ENCODE measurements at places on chromosomes 1 and 21. TPM values are rescaled to one million over a fixed set of nuclear protein-coding genes. Genes with fewer than 3 reads are reported as not detected.
A peak's percentile ranks its signal among the peaks of the same experiment; 100 is the strongest.

- DNase-seq, result no peak
- H3K36me3 ChIP-seq, result no peaks in the 10 kb centered on the region
- H3K27me3 ChIP-seq, result no peaks in the 10 kb centered on the region
Measured at GRCh38 chr1:44724296-44724954, 6.5 kb downstream of the RNU5D-1 start.

- no peak overlapping the region for H3K4me3 ChIP-seq
- H3K4me1 ChIP-seq, result no peaks in the 10 kb centered on the region
- H3K27me3 ChIP-seq, result no peaks in the 10 kb centered on the region
- no peaks in the 10 kb centered on the region for H3K36me3 ChIP-seq
Measured at GRCh38 chr1:151924691-151925587, 15.6 kb upstream of the THEM4 start.

DNA sequence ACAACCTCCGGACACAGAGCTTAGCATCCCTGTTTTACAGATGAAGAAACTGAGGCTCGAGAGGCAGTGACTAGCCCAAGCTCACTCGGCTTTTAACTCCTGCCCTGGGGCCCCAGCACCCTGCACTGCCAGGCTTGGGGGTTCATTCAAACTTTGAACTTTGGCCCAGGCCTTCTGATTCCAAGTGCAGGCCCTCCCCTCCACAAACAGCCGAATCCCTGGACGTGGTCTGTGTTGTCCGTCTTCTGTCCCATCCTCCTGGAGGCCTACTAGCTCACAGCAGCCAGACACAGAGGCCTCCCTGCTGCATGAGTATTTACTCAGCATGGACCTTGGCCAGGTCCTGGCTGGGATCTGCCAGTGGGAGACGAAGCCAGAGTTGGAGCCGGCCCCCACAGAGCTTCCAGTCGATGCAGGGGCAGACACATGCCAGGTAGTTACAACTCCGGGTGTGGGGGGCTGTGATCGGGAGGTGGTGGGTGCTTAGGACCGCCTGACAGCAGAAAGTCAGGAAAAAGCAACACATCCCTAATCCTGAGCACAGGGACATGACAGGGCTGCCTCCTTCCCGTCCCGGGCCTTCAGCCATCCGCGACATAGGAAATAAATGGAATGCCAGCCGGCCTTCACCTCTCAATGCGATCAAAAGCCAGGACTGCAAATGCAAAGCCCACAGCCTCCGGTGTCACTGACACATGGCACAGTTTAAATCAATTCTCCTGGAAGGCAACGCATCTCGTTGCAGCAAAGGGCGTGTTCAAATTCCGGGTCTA is 7.4 kb downstream of the IFFO2 start:
- H3K4me1 ChIP-seq, result peaks cover 8% of the 10 kb centered on the region
- H3K27me3 ChIP-seq, result no peaks in the 10 kb centered on the region
- no peak for DNase-seq
- no peaks in the 10 kb centered on the region for H3K36me3 ChIP-seq

Gene TRAF3IP3
- not detected for total RNA-seq

Gene NOS1AP
- 8.1 TPM for total RNA-seq

GRCh38 chr1:155504207-155504606 is 58.4 kb downstream of the ASH1L start:
- no peak overlapping the region for H3K27ac ChIP-seq
- no peaks in the 10 kb centered on the region for H3K36me3 ChIP-seq
- H3K27me3 ChIP-seq, result no peaks in the 10 kb centered on the region
- no peak overlapping the region for H3K4me3 ChIP-seq
- DNase-seq, result no peak

DNA sequence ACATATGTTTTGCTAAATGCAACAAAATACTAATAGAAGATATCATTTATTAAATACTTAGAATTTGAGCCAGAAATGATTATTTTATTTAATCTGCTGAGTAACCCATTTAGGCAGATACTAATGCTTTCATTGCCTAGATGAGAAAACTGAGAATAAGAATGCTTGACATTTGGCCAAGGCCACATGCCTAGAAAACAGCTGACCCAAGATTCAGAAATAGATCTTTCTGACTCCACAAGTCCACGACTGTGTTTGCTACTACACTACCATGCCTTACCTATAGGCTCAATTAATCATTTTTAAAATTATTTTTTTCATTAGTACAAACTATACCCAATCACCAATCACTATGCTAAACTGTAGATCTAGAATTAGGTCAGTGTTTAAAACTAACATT is 129.7 kb downstream of the ATP1B1 start:
- H3K27ac ChIP-seq, result no peak overlapping the region
- H3K36me3 ChIP-seq, result no peaks in the 10 kb centered on the region
- no peak overlapping the region for H3K4me3 ChIP-seq
- no peak for DNase-seq
- H3K27me3 ChIP-seq, result no peaks in the 10 kb centered on the region
- H3K4me1 ChIP-seq, result no peaks in the 10 kb centered on the region

- no peaks in the 10 kb centered on the region for H3K27me3 ChIP-seq
- no peaks in the 10 kb centered on the region for H3K36me3 ChIP-seq
- H3K4me3 ChIP-seq, result no peak overlapping the region
Measured at GRCh38 chr1:245776694-245777332, 622.0 kb downstream of the KIF26B start.

DNA sequence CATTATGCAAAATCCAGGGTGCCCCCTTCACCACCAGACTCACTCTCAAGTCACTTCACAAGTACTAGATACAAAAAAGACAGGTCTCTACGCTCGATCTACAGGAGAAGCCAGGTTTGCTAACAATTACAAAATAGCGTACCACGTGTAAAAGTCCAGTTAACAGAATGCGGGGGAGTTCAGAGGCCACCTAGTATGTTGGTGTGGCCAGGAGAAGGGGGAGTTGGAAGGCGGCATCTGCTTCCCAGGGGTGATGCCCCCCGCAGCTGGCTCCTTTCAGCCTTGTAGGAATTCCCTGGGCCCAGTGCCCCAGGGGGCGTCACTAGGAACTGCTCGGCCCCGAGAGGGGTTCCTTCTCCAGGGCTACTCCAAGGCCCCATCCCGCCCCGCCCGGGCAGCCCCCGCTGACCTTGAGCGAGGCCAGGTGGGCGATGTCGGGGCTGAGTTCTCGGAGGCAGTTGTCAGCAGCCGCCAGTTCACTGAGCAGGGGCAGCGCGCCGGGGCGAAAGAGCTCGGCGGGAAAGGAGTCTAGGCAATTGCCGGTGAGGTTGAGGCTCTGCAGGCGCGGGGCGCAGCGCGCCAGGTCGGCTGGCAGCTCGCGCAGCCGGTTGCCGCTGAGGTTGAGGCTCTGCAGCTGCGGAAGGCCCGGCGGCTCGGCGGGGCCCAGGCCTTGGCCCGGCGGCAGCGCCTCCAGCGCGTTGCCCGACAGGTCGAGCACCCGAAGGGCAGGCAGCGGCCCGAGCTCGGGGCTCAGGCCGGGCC is 664 bp downstream of the LRRC47 start:
- H3K4me1 ChIP-seq, result peaks cover 11% of the 10 kb centered on the region
- H3K36me3 ChIP-seq, result peaks cover 9% of the 10 kb centered on the region
- no peak overlapping the region for H3K27ac ChIP-seq
- H3K27me3 ChIP-seq, result no peaks in the 10 kb centered on the region
- no peak for DNase-seq

DNA sequence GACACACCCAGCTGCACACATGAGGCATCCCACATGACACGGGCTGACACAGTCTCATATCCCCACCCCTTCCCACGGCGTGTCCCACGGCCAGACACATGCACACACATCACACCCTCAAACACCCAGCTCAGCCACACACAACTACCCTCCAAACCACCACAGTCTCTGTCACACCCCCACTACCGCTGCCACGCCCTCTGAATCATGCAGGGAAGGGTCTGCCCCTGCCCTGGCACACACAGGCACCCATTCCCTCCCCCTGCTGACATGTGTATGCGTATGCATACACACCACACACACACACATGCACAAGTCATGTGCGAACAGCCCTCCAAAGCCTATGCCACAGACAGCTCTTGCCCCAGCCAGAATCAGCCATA is 22.6 kb downstream of the PODN start:
- H3K27ac ChIP-seq, result no peak overlapping the region
- no peaks in the 10 kb centered on the region for H3K27me3 ChIP-seq
- DNase-seq, result no peak
- H3K4me3 ChIP-seq, result no peak overlapping the region
- H3K36me3 ChIP-seq, result no peaks in the 10 kb centered on the region
- H3K4me1 ChIP-seq, result peaks cover 6% of the 10 kb centered on the region

DNA sequence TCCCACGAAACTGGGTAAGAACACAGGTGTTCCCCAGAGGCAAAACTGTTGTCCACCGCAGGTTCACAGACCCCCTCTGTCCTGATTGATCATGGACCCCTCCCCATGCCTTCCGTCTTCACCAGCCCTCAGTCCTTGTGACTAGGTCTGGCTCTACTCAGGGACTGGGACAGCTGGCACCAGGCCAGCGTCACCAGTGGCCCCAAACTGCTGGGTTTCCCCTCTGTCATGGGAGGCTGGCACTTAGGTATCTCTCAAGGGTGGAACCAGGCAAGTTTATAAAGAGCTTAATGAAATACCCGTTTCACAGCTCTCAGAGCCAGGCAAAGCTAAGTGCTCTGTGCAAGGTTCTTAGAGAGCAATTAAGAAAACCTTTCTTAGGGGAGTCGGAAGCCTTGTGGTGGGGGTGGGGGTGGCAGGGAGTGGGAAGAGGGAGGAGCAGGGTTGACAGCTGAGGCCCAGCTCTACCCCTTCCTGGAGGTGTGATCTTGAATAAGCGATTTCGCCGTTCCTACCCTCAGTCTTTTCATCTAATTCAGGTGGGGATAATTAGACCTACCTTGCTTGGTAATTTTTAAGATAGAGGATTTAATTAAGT is 35.0 kb upstream of the IFNLR1 start:
- H3K4me1 ChIP-seq, result no peaks in the 10 kb centered on the region
- no peak overlapping the region for H3K4me3 ChIP-seq
- H3K36me3 ChIP-seq, result no peaks in the 10 kb centered on the region
- H3K27ac ChIP-seq, result no peak overlapping the region
- H3K27me3 ChIP-seq, result no peaks in the 10 kb centered on the region

DNA sequence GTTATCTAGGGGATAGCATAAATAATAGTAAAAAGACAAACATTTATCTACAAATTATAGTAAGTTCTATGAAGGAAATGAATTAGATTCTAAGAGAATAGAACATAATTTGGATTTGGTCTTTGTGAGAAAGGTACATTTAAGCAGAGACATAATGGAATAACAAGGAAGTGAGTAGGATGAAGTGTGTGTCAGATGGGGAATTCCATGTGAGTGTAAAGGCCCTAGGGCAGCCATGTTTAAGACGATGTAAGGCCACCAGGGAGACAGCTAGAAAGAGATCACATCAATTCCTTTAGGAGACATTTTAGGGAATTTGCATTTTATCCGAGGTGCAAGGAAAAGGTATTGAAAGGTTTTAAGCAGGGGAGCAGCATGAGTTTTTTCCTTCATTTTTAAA is 33.8 kb upstream of the ELAVL4 start:
- H3K27ac ChIP-seq, result no peak overlapping the region
- H3K4me3 ChIP-seq, result no peak overlapping the region
- H3K27me3 ChIP-seq, result no peaks in the 10 kb centered on the region

Gene LENEP
- total RNA-seq, result 2.8 TPM

DNA sequence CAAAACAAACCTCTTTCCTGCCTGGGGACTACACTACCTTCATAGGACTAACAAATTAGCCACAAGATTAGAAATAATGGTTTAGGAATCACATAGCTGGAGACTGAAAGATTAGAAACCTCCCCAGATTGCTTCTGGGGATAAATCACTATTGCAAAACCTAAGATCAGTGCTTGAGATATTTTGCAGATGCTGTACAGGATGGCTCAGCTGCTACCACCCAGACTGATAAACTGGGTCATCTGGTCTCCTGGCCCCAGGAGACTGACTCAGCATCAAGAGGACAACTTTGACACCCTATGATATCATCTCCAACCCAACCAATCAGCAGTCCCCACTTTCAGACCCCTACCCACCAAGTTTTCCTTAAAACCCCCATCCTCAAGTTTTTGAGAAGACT is 137.0 kb downstream of the LRRC53 start:
- DNase-seq, result no peak
- no peaks in the 10 kb centered on the region for H3K4me1 ChIP-seq
- no peaks in the 10 kb centered on the region for H3K36me3 ChIP-seq
- H3K4me3 ChIP-seq, result no peak overlapping the region
- H3K27ac ChIP-seq, result no peak overlapping the region

GRCh38 chr1:119080586-119080985 is 59.9 kb downstream of the WARS2 start:
- no peak overlapping the region for H3K27ac ChIP-seq
- H3K4me3 ChIP-seq, result no peak overlapping the region
- H3K4me1 ChIP-seq, result no peaks in the 10 kb centered on the region
- H3K27me3 ChIP-seq, result no peaks in the 10 kb centered on the region
- peak; percentile 40 for DNase-seq

Gene DOP1B
- 10.0 TPM for total RNA-seq

- H3K4me1 ChIP-seq, result no peaks in the 10 kb centered on the region
- DNase-seq, result no peak
- no peak overlapping the region for H3K27ac ChIP-seq
- H3K36me3 ChIP-seq, result no peaks in the 10 kb centered on the region
- no peaks in the 10 kb centered on the region for H3K27me3 ChIP-seq
- H3K4me3 ChIP-seq, result no peak overlapping the region
Measured at GRCh38 chr1:57963581-57963980, 539.7 kb upstream of the DAB1 start.

Gene CASQ1
- total RNA-seq, result 0.55 TPM

Gene SLC16A4
- 0.17 TPM for total RNA-seq
